ENCODE measurements at places on chromosomes 5 and 9.
A peak's percentile ranks its signal among the peaks of the same experiment; 100 is the strongest.

DNA sequence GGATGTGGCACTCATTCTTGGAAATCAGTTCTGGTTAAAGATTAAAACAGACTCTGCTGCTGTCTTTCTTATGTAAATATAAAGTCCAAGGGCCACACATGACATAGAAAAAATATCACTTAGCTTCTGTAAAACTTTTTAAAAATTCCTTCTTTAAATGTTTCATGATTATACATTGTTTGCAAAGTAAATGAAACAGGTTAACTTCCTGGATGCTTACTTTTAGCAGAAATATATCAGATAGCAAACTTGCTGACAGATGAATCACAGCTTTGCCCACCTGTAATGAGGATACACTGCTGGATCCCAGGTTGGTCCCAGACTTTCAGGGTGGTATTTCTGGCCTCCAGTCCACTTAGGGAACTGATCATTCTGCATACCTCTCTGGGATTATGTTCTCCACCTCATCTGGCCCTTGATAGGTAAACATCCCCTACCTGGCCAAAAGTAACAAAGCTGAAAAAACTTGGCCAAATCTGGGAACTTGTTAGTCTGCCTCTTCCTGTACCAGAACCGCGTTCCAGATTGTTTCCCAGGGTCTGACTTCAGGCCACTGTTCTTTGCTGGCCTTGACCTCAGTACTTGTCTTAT, 340.5 kb downstream of the ADGRV1 start:
- DNase-seq: no peak
- no peaks in the 10 kb centered on the region for H3K27me3 ChIP-seq
- no peaks in the 10 kb centered on the region for H3K36me3 ChIP-seq

DNA sequence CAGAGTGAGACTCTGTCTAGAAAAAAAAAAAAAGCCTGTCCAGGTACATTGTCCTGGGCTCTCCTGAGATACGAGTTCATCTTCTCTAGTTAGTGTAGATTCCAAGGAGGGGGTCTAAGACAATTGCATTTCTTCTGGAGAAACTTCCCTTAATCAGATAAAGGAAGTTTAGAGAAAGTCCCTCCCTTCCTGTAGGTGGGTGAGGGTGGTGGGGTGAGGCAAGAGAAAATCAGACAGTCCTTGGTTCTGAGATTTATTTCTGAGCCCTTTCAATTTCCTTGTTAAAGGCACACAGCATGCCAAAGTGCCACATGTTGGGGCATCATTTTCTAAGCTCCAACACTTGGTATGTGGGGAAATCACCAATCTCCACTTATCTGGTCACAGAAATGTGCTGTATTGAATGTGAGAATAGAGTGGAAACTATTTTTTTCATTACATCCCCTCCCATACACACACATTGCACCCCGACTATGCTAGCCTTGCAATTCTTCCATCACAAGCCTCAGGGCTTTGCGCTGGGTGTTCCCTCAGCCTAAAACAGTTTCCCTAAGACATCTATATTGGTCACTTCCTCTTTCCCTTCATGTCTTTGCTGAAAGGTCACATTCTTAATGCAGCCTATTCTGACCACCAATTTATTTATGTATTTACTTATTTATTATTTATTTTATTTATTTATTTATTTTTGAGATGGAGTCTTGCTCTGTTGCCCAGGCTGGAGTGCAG, 5.1 kb upstream of the TUT7 start:
- H3K27me3 ChIP-seq: no peaks in the 10 kb centered on the region
- H3K27ac ChIP-seq: no peak overlapping the region
- H3K4me3 ChIP-seq: no peak overlapping the region
- no peak for DNase-seq
- H3K4me1 ChIP-seq: no peaks in the 10 kb centered on the region

GRCh38 chr5:108516785-108517184, 134.9 kb upstream of the FBXL17 start:
- H3K27ac ChIP-seq: no peak overlapping the region
- no peak overlapping the region for H3K4me3 ChIP-seq
- no peaks in the 10 kb centered on the region for H3K4me1 ChIP-seq
- H3K36me3 ChIP-seq: no peaks in the 10 kb centered on the region
- no peak for DNase-seq

DNA sequence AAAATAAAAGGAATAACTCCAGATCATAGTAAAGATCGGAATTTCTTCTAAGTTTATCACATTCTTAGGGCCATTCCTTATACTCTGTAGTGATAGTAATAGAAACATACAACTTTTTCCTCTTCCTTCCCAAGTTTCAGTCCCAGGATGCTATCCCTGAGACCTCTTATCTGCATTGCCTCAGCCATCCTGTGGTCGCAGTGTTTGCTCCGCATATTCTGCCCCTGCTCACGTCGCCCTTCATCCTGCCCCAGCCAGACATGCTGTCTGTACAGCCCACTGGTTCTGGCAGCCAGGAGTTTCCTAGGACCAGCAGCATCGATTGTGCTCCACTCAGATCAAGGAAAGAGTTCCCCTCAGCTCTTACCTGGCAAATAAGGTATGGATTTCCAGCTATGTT, 132.7 kb upstream of the ERCC6L2 start:
- no peaks in the 10 kb centered on the region for H3K4me1 ChIP-seq
- no peaks in the 10 kb centered on the region for H3K36me3 ChIP-seq
- no peak for DNase-seq
- H3K27ac ChIP-seq: no peak overlapping the region

DNA sequence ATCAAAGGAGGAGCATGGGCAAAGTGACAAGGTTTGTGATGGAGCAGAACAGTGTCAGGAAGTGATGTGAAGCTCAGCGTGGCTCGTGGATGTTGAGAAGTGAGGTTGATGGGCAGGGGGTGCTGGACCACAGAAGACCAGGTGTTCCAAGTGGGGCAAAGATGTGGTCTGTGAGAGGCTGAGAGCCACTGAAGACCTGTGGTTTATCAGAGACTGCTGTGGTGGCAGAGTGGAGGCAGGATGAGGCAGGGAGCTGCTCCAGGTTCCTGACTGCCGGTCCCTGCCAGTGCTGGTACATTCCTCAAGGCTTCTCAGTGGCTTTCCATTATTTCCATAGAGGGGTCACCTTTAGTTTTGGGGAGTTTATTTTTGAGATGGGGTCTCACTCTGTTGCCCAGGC, 19.1 kb downstream of the PALM2AKAP2 start:
- H3K4me1 ChIP-seq: no peaks in the 10 kb centered on the region
- no peaks in the 10 kb centered on the region for H3K27me3 ChIP-seq
- no peak for DNase-seq
- no peaks in the 10 kb centered on the region for H3K36me3 ChIP-seq

DNA sequence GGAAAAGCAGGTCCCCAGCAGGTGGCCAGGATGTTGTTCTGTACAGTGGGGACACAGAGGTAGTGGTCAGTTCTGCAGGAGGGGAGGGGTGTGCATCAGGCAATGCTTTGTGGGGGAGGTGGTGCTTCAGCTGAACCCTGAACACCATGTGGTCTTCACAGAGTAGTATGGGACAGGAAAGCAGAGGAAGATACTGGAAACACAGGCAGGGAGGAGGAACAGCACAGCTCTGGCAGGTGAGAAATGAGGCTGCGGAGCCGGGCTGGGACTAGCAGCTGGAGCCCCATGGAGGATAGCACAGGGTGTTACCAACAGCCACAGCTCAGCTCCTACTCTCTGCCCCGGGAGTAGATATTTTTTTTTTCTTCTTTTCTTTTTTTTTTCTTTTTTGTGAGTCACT, 161.5 kb downstream of the ENTREP1 start:
- H3K4me3 ChIP-seq: no peak overlapping the region
- H3K27me3 ChIP-seq: no peaks in the 10 kb centered on the region
- no peak for DNase-seq
- H3K27ac ChIP-seq: no peak overlapping the region
- no peaks in the 10 kb centered on the region for H3K36me3 ChIP-seq
- H3K4me1 ChIP-seq: peaks cover 10% of the 10 kb centered on the region

- H3K4me3 ChIP-seq: peak overlapping the region; percentile 67
- peak overlapping the region; percentile 85 for H3K27ac ChIP-seq
- H3K4me1 ChIP-seq: peaks cover 58% of the 10 kb centered on the region
- no peak for DNase-seq
These were observed 1.7 kb downstream of the PHF2 start for GRCh38 chr9:93577975-93578682.

GRCh38 chr5:171275841-171276544, 33.1 kb upstream of the TLX3 start:
- no peaks in the 10 kb centered on the region for H3K4me1 ChIP-seq
- DNase-seq: no peak
- no peak overlapping the region for H3K4me3 ChIP-seq
- H3K27me3 ChIP-seq: no peaks in the 10 kb centered on the region
- H3K27ac ChIP-seq: no peak overlapping the region

DNA sequence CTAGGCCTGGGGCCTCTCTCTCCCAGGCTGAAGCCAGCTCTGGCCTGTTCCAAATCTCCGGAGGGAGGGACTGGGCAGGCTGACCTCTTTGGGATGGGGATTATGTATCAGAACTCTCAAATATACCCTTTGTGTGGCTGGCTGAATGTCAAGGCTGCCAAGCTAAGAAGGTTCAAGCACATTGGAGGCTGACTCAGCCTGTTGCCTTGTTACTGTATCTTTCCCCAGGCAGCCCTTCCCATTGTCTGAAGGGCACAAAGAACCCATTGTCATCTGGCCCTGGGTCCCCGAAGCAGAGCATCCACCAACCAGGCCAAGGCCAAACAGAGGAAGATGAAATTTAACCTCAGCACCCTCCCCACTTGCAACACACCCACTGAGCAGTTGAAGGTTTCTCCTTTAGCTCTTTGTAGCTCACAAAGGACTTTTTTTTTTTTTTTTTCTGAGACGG, 7.3 kb upstream of the SPARC start:
- no peaks in the 10 kb centered on the region for H3K36me3 ChIP-seq
- no peaks in the 10 kb centered on the region for H3K27me3 ChIP-seq
- no peak overlapping the region for H3K27ac ChIP-seq
- H3K4me1 ChIP-seq: peaks cover 29% of the 10 kb centered on the region
- H3K4me3 ChIP-seq: no peak overlapping the region

- no peak overlapping the region for H3K27ac ChIP-seq
- H3K4me1 ChIP-seq: peaks cover 12% of the 10 kb centered on the region
- H3K36me3 ChIP-seq: no peaks in the 10 kb centered on the region
- H3K4me3 ChIP-seq: no peak overlapping the region
- peaks cover 3% of the 10 kb centered on the region for H3K27me3 ChIP-seq
- no peak for DNase-seq
These were observed 135.2 kb downstream of the RXRA start for GRCh38 chr9:134461426-134461982.

DNA sequence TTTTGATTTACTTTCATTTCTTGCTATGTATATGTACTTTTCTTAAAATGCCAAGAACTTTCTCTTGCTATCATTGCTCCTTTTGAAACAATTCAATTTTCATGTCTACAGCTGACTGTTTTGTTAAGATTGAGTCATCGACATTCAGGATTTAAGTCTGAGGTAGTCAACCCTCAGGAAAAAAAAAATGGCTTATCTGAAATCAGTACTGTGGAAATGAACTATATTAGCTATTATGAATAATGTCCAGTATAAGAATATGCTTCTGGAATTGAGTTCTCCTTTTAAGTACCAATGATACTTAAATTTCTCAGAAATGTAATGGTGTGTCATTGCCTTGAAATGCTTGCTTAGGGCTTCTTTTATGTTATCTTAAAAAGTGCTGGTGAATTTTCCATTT, 37.9 kb downstream of the TNFAIP8 start:
- H3K4me1 ChIP-seq: no peaks in the 10 kb centered on the region
- no peak for DNase-seq
- no peaks in the 10 kb centered on the region for H3K27me3 ChIP-seq
- no peak overlapping the region for H3K4me3 ChIP-seq
- no peaks in the 10 kb centered on the region for H3K36me3 ChIP-seq
- H3K27ac ChIP-seq: no peak overlapping the region

GRCh38 chr5:78747705-78748359, 99.3 kb upstream of the LHFPL2 start:
- no peak for DNase-seq
- no peaks in the 10 kb centered on the region for H3K27me3 ChIP-seq
- no peak overlapping the region for H3K4me3 ChIP-seq

DNA sequence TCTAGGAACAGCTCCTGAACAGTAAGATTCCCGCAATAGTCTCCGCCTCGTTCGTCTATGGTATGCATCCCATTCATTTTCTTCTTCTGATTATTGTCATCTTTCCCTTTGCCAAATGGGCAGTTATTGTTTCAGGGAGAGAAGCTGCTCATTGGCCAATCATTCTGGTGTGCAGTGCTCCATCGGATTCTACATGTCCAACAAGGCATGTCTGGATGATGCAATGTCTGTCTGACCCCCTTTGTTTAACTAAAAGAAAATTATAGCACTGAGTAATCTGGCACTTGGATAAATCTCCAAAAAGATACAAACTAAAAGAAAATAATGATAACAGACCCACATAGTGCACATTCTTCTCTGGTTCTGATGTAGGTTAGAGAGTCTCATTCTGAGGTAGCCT, 515.6 kb upstream of the DMAC1 start:
- no peak for DNase-seq
- H3K27me3 ChIP-seq: no peaks in the 10 kb centered on the region
- no peak overlapping the region for H3K27ac ChIP-seq
- no peaks in the 10 kb centered on the region for H3K4me1 ChIP-seq
- no peak overlapping the region for H3K4me3 ChIP-seq

- H3K27me3 ChIP-seq: no peaks in the 10 kb centered on the region
- no peak for DNase-seq
- no peak overlapping the region for H3K4me3 ChIP-seq
These were observed 14.7 kb downstream of the ENC1 start for GRCh38 chr5:74625742-74626241.

DNA sequence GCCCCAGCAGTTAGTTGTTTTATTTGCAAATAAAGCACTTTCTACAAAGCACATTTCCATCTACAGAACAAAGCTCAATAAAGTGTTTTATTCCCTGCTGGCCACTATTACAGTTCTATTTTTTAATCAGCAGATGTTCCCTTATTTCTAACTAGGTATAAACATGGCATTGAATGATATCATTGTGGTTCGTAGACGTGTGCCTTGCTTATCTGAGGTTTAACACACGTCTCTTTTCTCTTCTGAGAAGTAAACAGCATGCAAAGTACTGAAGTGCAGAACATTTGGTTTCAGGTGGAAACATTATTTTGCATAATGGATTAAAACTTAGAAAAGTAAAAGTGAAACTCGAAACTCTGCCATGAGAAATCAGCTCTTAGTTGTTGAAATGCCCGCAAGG, 1989.3 kb upstream of the WWC1 start:
- no peaks in the 10 kb centered on the region for H3K27me3 ChIP-seq
- H3K4me1 ChIP-seq: no peaks in the 10 kb centered on the region
- no peak overlapping the region for H3K4me3 ChIP-seq

DNA sequence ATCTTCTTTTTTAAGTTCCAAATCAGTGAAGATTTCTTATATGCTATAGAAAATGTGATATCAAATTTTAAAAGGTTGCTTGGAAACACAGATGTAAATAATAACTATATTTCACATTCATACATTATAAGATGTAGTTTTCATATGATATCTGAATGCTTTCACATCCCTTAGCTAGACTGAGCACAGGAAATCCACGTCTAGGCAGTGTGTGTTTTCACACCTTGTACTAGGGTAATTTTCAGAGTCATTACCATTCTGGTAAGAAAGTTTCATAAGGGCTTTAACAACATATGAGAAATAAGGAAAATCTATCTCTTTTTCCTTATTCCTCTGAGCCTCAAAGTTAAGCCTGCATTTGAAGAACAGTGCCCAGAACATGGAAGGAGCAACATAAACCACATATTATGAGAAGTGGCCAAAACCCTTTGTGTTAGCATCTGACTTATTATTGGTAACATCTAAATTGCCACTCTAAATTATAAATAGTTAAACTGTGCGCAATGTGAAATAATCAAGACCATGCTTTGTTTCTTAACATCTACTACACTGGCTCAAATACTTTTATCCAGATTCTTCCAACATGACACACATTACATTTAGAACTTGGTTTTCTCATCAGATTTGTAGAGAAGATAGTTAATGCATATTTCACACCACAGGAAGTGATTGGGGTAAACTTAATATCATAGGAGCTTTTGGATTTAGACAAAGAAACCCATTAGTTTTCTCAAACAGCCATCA, 113.3 kb downstream of the PPP2R2B start:
- H3K27ac ChIP-seq: no peak overlapping the region
- no peak for DNase-seq
- H3K4me1 ChIP-seq: no peaks in the 10 kb centered on the region
- no peaks in the 10 kb centered on the region for H3K27me3 ChIP-seq
